ENCODE measurements at places on chromosomes 2 and 18.

DNA sequence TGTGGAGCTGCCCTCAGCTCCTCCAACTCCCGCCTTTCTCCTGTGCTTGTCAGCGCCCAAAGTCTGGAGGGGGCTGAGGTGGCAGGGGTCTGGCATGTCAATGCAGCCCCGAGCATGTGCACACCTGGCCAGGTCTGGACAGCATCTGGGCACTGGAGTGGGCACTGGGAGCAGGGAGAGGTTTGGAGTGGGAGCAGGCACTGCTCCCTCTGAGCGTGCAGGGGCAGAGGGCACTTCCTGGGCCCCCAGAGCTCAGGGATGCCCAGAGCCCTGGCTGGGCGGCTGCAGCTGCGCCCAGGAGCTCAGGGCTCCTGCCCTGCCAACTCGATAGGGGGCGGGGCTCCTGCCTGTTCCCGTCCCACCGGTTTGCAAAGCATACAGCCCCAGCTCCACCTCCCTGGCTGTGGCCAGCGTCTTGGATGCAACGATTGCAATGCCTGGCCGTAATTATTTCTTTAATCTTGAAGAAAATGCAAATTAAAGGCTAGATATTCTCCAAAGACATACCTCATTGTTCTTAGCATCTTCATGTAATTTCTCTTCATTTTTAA is 57.4 kb upstream of the LDAH start:
- no peak for DNase-seq

DNA sequence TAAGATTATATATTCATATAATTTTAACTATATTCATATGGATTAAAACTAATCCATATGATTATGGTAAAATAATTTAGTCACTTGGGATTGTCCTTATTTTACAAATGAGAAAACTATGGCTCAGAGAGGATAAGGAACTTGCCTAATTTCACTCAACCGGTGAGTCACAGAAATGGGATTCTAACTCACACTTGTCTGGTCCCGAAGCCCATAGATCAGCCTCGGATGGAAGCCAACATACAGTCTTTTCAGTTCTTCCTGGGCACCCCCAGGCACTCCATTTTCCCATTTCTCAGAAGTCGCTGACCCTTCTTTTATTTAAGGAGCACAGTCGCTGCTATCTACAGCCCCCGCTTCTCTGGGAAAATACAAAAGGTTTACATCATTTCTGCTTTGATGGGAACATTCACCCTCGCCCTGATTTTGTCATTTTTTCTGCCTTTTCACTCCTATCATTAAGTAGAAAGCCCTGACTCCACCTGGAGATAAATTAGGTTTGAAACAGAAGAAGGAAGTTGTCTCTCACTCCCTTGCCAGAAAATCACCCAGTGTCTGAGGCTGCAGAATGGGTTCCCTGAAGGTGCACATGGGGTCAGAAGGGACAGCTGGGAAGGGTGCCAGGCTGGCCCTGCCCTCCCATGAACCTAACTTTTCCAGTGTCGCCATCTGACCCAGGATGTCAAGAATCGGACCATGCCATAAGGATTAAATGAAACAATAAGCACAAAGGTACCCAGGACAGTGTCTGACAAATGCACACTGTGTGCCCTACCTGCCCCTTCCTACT is 36.6 kb downstream of the CYP1B1 start:
- no peak for DNase-seq

GRCh38 chr2:120953066-120953756 is 217.5 kb downstream of the GLI2 start:
- DNase-seq: no peak

GRCh38 chr2:229153951-229154350 is 117.1 kb downstream of the PID1 start:
- DNase-seq: no peak

DNA sequence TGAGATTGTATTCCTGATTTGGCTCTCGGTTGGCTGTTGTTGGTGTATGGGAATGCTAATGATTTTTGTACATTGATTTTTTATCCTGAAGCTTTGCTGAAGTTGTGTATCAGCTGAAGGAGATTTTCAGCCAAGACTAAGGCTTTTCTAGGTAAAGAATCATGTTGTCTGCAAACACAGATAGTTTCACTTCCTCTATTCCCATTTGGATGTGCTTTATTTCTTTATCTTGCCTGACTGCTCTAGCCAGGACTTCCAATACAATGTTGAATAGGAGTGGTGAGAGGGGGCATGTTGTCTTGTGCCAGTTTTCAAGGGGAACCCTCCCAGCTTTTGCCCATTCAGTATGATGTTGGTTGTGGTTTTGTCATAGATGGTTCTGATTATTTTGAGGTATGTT is 90.4 kb downstream of the CYP26B1 start:
- no peak for DNase-seq

Data from ascending aorta (tissue), 2 donors.